Activated CD4-positive, alpha-beta memory T cell treated with anti-CD3 and anti-CD28 coated beads for 36 hours (primary cell): ENCODE measurements at places on chromosomes 3 and 15. TPM values are rescaled to one million over a fixed set of nuclear protein-coding genes. Genes with fewer than 3 reads are reported as not detected.

The ETV5 gene
- 0.74 TPM for total RNA-seq

The PROK2 gene
- total RNA-seq, result 0.44 TPM

The PEX11A gene
- total RNA-seq, result 3.1 TPM

The SCAANT1 gene
- total RNA-seq, result not detected

The RTP1 gene
- total RNA-seq, result not detected

The SIDT1 gene
- 11.3 TPM for total RNA-seq

The TRIM71 gene
- total RNA-seq, result 0.02 TPM

The ISG20 gene
- total RNA-seq, result 68.2 TPM

The CADPS gene
- not detected for total RNA-seq

The FEZF2 gene
- total RNA-seq, result not detected

The BCL2A1 gene
- total RNA-seq, result 110 TPM

The BTLA gene
- 18.7 TPM for total RNA-seq

GRCh38 chr3:1787094-1787493, 311.6 kb upstream of the CNTN4 start:
- H3K4me1 ChIP-seq, result no peaks in the 10 kb centered on the region
- H3K27ac ChIP-seq, result no peak overlapping the region
- DNase-seq, result no peak

DNA sequence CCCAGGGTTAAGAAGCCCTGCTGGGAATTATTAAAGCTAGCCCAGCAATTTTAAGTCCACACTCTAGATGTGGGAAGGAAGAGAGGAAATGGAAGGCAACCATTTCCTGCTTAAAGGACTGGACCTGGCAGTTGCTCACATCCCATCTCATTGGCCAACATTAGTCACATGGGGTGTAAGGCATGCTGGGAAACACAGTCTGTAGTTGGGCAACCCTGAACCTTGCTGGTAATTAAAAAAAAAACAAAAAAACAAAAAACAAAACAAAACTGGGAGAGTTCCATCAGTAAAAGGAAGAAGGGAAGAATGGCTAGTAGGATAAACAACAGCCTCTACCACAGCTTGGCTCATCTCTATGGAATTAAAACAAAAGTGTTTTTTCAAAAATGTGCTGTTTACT, 136.0 kb downstream of the VGLL4 start:
- no peak overlapping the region for H3K27ac ChIP-seq
- no peak for DNase-seq
- peaks cover 9% of the 10 kb centered on the region for H3K36me3 ChIP-seq
- no peaks in the 10 kb centered on the region for H3K27me3 ChIP-seq
- H3K4me1 ChIP-seq, result no peaks in the 10 kb centered on the region

GRCh38 chr3:74265069-74265468, 349.4 kb downstream of the CNTN3 start:
- H3K27ac ChIP-seq, result no peak overlapping the region
- no peaks in the 10 kb centered on the region for H3K27me3 ChIP-seq
- no peak overlapping the region for H3K4me3 ChIP-seq

DNA sequence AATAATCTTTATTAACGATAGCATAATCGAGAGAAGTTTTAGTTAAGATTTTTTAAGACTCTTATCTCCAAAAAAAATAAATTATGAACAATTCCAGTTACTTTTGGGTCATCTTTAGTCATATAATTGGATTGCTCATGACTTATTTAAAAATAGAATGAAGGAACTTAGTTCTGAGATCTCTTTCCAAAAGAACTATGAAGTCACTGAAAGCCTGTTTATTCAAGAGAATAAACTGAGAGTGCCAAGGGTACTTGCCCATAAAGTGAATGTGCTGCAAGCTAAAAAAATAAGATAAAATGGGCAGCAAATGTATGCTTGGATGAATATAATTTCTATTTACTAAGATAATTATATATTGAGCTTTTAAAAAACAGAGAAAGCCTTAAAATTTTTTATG, 176.5 kb upstream of the PLSCR5 start:
- no peak overlapping the region for H3K27ac ChIP-seq
- H3K36me3 ChIP-seq, result no peaks in the 10 kb centered on the region
- no peaks in the 10 kb centered on the region for H3K4me1 ChIP-seq
- H3K27me3 ChIP-seq, result no peaks in the 10 kb centered on the region
- H3K4me3 ChIP-seq, result no peak overlapping the region
- no peak for DNase-seq

DNA sequence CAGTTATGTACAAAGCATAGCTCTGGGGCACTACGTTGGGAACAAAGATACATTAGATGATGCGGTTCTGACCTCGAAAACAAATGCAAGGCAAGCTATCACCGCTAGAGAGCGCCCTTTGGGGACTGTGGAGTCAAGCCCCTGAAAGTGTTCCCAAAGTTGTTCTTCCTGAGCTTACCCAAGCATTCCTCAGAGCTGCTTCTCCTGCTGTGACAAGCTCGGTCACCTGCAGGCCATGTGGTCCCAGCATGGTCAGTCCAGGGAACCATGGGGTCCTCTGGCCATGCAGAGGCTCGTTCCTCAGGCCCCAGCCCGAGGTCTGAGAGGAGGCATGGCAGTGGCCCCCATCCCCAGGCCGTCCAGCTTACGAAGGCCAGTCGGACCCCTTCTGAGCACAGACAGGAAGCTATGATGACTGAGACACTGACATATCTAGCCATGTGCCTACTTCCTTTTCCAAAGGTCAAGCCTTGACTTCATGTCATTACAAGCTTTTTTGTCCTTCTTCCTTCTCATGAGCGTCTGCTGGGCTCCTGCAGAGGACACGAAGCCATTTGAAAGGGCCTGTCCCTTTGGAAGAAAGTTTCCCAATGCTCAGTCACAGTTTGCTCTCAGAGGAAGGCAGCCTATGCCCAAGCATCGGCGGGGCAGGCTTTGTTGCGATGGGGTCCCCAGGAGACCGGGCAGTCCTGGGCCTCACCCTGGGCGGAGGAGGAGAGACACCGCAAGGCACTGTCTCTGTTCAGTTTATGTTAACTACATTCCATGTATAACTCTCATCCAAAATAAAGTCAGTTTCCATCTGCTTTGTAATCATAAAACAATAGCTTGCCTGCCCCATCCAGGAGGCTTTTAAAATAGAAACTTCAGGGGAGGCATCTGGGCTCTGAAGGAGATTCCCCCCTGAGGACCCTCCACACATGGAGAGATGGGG, 79.3 kb downstream of the ATP10A start:
- H3K4me3 ChIP-seq, result no peak overlapping the region
- peaks cover 33% of the 10 kb centered on the region for H3K4me1 ChIP-seq
- H3K27ac ChIP-seq, result no peak overlapping the region
- H3K36me3 ChIP-seq, result peaks cover 7% of the 10 kb centered on the region
- peak; percentile 62 for DNase-seq

DNA sequence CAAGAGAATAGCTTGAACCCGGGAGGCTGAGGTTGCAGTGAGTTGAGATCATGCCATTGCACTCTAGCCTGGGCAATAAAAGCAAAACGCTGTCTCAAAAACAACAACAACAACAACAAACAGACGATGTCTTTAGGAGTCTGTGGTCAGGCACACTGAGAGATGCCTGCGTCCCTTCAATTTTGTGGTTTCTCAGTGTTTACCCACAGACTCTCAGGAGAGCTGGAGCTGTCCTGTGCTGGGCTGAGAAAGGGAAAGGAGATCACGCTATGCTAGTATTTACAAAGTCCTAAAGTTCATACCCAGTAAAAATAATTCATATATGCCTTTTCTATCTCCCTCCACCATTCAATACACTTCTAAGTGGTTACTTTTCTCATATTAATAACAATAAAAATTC, 6.3 kb downstream of the LAMP3 start:
- H3K27ac ChIP-seq, result no peak overlapping the region
- no peak overlapping the region for H3K4me3 ChIP-seq
- peaks cover 18% of the 10 kb centered on the region for H3K4me1 ChIP-seq
- peaks cover 4% of the 10 kb centered on the region for H3K36me3 ChIP-seq
- no peaks in the 10 kb centered on the region for H3K27me3 ChIP-seq

- no peak for DNase-seq
- H3K4me3 ChIP-seq, result no peak overlapping the region
- no peaks in the 10 kb centered on the region for H3K4me1 ChIP-seq
- H3K27ac ChIP-seq, result no peak overlapping the region
- peaks cover 6% of the 10 kb centered on the region for H3K27me3 ChIP-seq
- no peaks in the 10 kb centered on the region for H3K36me3 ChIP-seq
Measured at GRCh38 chr3:32612547-32612946, 41.9 kb upstream of the DYNC1LI1 start.

GRCh38 chr3:126345641-126346460, 11.4 kb downstream of the KLF15 start:
- H3K4me1 ChIP-seq, result no peaks in the 10 kb centered on the region
- no peak for DNase-seq
- H3K27ac ChIP-seq, result no peak overlapping the region
- no peaks in the 10 kb centered on the region for H3K36me3 ChIP-seq

DNA sequence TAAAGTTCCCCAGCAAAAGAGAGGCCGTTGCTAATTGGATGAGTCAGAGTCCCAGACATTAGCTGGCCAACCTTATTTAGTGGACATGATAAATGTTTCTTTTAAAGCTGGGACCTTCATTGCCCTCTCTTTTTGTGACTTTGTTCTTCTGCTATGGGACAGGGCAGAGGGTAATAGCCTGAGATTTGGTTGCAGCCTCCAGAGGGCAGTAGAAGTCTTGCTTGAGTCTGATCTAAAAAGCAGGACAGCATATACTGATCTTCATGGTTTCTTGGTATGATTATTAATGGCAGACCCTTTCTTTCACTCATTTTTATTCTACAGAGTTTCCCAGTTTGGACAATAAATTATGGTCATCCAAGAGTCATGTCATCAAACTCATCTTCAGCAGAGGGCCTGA, 25.1 kb upstream of the ZKSCAN7 start:
- H3K4me1 ChIP-seq, result no peaks in the 10 kb centered on the region
- peaks cover 13% of the 10 kb centered on the region for H3K27me3 ChIP-seq
- H3K27ac ChIP-seq, result no peak overlapping the region
- no peaks in the 10 kb centered on the region for H3K36me3 ChIP-seq
- peak; percentile 23 for DNase-seq
- no peak overlapping the region for H3K4me3 ChIP-seq

DNA sequence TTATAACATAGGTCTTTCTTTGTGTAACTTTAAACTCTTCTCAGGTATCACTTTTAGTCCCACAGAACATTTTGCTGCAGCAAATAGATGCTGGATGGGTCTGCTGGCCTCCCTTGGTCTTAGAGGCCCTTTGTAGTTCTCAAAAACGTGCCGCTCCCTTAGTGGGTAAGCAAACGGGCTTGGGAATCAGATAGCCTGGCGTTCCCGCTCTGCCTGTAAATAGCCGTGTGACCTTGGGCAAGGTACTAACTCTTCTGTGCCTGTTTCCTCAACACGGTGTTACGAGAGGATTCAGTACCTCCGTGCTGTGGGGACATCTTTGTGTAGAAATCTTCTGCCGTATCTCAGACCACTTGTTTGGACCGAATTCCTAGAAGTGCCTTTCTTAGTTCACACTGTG, 64.4 kb downstream of the DNAJB8 start:
- DNase-seq, result no peak
- H3K4me1 ChIP-seq, result no peaks in the 10 kb centered on the region
- no peak overlapping the region for H3K4me3 ChIP-seq

- DNase-seq, result no peak
- no peak overlapping the region for H3K27ac ChIP-seq
- no peaks in the 10 kb centered on the region for H3K36me3 ChIP-seq
- H3K4me3 ChIP-seq, result no peak overlapping the region
Measured at GRCh38 chr3:62159709-62160092, 213.6 kb downstream of the FEZF2 start.

- peaks cover 9% of the 10 kb centered on the region for H3K27me3 ChIP-seq
- peak; percentile 67 for DNase-seq
- no peak overlapping the region for H3K27ac ChIP-seq
- no peaks in the 10 kb centered on the region for H3K36me3 ChIP-seq
- H3K4me3 ChIP-seq, result no peak overlapping the region
Measured at GRCh38 chr3:187616307-187616972, 53.8 kb downstream of the SST start.

GRCh38 chr3:81707996-81708395, 53.4 kb downstream of the GBE1 start:
- no peak overlapping the region for H3K4me3 ChIP-seq
- H3K27me3 ChIP-seq, result no peaks in the 10 kb centered on the region
- no peaks in the 10 kb centered on the region for H3K4me1 ChIP-seq
- H3K36me3 ChIP-seq, result peaks cover 3% of the 10 kb centered on the region
- H3K27ac ChIP-seq, result no peak overlapping the region
- DNase-seq, result no peak

- no peak overlapping the region for H3K4me3 ChIP-seq
- H3K27ac ChIP-seq, result no peak overlapping the region
- peaks cover 4% of the 10 kb centered on the region for H3K36me3 ChIP-seq
- H3K27me3 ChIP-seq, result peaks cover 12% of the 10 kb centered on the region
- DNase-seq, result no peak
Measured at GRCh38 chr3:72258361-72259141, 473.6 kb upstream of the PROK2 start.

DNA sequence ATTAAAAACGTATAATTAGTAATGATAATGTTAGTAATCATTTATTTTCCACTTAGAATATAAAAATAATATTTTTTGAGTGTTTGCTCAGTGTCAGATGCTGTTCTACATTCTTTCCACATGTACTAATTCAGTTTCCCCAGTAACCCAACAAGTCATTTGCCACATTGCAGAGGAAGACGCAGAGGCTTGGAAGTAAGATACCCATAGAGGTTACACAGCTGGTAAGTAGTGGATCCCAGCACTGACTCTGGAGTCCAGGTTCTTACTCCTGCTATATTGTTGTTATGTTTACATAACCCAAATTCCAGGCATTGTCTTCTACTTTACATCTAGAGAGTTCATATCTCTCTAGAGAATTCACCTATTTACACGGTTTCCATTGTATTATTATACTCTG, 48.2 kb upstream of the MYO5C start:
- no peak overlapping the region for H3K4me3 ChIP-seq
- peaks cover 6% of the 10 kb centered on the region for H3K4me1 ChIP-seq
- DNase-seq, result no peak
- peaks cover 2% of the 10 kb centered on the region for H3K36me3 ChIP-seq
- no peaks in the 10 kb centered on the region for H3K27me3 ChIP-seq

DNA sequence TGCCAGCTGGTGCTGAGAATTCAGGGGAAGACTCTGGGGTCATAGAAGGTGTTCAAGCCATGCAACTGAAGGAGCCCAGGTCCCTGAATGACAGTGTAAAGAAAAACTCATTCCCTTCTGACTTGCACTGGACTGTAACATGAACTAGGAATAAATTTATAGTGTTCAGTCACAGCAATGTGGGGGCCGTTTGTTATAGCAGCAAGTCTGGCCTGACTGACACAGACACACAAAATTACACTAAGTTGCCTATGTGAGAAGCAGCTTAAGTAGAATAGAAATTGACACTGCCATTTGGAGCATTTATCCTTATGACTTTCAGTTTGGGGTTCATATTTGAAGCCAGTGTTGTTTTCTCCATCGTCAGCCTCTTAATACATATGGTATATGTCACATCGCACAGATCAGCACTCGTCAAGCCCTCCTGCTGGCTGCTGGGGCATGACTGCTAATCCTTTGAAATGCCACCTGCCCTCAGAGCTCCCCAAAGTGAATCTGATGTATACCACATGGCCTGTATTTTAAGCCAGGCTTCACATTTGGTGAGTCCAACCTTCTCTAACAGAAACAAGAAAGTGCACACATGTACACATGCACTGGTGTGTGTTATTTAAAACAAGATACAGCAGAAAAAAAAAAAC, 17.1 kb upstream of the HEG1 start:
- peaks cover 4% of the 10 kb centered on the region for H3K4me1 ChIP-seq
- H3K27me3 ChIP-seq, result no peaks in the 10 kb centered on the region
- no peak overlapping the region for H3K27ac ChIP-seq
- DNase-seq, result no peak
- H3K36me3 ChIP-seq, result no peaks in the 10 kb centered on the region
